ENCODE measurements at places on chromosomes 4 and X.

DNA sequence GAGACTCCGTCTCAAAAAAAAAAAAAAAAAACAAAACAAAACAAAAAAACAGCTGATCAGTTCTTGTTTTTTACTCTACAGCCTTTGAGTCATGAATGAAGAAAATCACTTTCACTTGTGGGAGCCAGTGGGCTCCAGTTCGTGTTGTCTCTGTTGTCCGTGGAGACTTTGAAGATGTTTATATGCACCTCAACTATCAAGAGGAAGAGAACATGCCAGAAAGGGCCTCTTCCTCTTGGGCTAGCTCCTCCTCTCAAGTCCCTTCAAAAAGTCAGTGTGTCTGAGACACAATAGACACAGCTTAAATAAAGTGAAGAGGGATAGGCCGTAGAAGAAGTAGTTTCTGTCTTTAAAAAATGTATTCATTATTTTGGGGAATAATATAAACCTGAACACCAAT lies 182.7 kb downstream of the KDR start:
- DNase-seq, result no peak

DNA sequence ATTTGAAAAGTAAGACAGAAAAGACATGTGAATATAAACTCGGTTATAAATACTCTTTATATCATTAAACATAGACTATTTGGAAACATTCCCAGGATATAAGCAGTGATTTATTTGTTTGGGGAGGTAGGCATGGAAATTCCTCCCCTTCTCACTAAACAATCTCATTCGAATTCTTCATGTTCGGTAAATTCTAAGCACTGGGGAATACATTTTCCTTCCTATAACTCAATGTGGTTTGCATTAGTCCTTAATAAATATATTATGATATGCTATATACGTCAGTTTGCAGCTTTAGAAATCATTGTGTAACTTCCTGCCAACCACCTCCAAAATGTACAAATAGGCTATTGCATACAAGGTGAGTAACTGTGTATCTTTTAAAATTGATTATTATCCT lies 99.6 kb downstream of the UGT8 start:
- no peak for DNase-seq

DNA sequence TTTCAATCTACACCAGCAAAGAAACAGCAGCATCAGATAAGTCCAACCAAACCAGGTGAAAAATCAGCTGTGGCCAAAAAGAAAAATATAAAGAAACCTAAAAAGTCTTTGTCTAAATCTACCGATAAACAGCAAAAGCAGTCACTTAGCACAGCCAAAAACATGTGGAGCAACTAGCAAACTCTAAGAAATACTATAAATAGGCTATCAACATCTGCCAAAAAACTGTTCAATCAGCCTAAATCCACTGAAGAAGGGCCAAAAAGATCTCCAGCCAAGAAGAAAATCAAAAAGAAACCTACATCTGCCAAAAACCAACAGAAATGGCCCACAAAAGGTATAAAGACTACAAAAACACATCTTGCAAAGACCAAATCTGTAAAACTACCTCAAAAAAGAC lies 36.7 kb upstream of the CABS1 start:
- no peak for DNase-seq

GRCh38 chr4:147820975-147821374 lies 89.1 kb downstream of the ARHGAP10 start:
- DNase-seq, result no peak

All from activated CD8-positive, alpha-beta memory T cell treated with anti-CD3 and anti-CD28 coated beads for 1 hour (primary cell).